ENCODE measurements at places on chromosomes 1 and 21. TPM values are rescaled to one million over a fixed set of nuclear protein-coding genes. Genes with fewer than 3 reads are reported as not detected.
A peak's percentile ranks its signal among the peaks of the same experiment; 100 is the strongest.

DNA sequence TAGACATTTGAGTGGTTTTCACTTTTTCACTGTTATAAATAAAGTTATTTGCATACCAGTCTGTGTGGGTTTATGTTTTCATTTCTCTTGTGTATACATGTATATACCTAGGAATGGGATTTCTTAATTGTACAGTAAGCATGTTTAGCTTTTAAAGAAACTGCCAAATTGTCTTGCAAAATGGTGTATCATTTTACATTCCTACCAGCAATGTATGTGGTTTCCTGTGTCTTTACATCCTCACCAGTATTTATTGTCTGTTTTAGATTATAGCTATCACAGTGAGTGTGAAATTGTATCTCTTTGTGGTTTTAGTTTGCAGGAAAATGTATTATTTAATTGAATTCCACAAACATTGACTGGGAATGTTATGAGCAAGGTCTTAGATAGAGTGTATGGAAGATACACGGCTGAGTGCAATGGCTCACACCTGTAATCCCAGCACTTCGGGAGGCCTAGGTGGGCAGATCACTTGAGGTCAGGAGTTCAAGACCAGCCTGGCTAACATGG, 57.3 kb downstream of the MACF1 start:
- DNase-seq: no peak

- no peak for DNase-seq
Measured at GRCh38 chr1:228039006-228039903, 32.5 kb downstream of the WNT3A start.

- DNase-seq: no peak
Measured at GRCh38 chr1:29256979-29257804, 20.9 kb downstream of the PTPRU start.

- DNase-seq: no peak
Measured at GRCh38 chr1:181484821-181485220, 1.5 kb downstream of the CACNA1E start.

CFAP74 gene
- not detected for total RNA-seq

- DNase-seq: no peak
Measured at GRCh38 chr1:3240524-3241235, 171.7 kb downstream of the PRDM16 start.

- DNase-seq: no peak
Measured at GRCh38 chr21:41784456-41785102, 17.7 kb upstream of the RIPK4 start.

GRCh38 chr1:119968601-119969000, 72.3 kb upstream of the ADAM30 start:
- DNase-seq: no peak

DNA sequence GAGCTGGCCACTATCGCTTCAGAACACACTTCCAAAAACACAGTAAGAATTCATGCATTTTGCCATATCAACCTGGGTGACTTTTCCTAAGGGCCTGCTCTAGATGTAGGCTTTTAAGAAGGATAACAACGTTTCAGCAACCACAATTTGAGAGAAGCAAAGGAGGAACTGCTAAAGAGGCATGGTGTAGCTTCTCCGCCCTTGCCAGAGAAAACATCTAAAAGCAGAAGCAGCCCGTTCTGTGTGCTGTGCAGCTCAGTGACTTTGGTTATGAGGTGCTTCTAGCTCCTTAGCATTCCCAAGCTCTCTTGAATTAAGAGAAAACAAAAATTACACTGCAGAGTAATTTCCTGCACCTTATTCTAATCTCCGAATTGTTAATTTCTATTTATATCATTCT, 2.7 kb downstream of the PER3 start:
- no peak for DNase-seq

DNA sequence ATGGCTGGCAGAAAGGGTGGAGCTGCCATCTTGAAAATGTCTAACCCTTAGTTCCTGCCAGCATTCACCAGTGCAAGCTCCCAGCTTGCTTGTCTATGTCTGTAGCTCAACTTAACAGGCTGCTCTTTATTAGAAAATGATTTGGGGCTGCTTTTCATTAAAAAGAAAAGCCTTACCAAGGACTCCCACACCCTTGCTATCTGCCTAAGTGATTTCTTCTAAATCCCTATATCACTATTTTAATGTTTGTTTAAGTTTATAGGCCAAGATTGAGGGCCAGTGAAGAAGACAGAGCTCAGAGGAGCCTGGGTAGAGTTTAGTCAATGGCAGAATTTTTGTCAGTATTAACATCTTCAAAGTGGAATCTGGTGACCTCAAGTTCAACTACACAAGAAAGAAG, 336.8 kb upstream of the CHRM3 start:
- no peak for DNase-seq

- DNase-seq: peak; percentile 55
Measured at GRCh38 chr1:116881879-116882520, 27.7 kb upstream of the PTGFRN start.

GRCh38 chr1:29709704-29710280, 473.5 kb downstream of the PTPRU start:
- DNase-seq: peak; percentile 81

DNA sequence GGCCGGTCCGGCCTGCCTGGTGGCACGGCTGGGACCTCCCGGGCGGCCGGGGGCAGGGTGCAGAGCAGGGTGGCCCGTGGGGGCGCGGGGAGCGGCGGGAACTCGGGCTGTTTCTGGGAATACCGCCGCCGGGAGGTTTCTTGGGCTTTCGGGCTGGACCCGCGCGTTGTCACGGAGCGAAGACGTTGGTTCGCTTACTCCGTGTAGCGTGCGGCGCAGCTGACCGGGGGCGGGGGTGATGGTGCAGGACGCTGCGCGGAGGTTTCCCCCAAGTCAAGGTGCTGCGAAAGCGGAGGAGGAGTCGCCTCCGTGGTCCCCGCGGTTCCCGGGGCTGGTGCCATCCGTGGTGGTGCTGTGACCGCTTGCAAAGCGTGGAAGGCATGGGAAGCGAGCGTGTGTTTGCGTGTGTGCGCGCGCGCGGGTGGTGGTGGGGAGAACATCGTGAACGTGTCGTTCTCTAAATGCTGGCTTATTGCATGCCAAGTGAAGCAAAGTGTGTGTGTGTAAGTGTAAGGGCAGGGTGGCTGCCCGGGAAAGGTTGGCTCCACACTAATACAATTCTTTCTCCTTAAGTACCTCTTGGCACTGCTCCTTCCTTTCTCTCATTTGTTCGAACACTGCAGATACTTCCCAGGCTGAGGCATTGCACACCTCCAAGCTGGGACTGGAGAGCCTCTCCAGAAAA, 1.1 kb downstream of the RYR2 start:
- DNase-seq: peak; percentile 1

CFAP141 gene
- not detected for total RNA-seq

JAM2 gene
- 1.5 TPM for total RNA-seq

DNA sequence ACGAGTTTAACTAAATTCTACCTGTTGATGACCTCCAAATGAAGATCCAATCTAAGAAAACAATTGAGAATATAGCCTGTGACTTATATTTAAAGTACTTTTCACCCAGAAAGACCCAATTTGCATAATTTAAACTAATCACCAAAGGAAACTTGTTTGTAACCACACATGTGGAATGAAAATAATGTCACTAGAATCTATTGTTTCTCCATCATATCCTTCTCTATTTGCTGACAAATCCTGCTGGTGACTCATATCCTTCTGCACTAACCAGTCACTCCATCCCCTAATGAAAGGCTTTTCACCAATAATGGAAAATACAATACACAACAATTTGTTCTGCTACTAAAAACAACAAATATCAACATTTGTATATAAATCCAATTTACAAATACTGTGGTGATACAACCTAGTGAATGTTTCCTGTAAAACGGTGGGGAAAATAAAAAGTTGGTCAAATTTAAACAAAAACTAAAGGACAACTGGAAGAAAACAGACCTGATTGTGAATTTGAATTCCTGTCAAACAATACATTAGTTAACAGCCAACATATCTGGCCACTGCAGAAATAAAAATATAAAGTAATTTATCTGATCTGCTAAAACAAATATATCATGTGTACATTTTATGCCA, 6.5 kb downstream of the PTP4A2 start:
- DNase-seq: peak; percentile 82

DNA sequence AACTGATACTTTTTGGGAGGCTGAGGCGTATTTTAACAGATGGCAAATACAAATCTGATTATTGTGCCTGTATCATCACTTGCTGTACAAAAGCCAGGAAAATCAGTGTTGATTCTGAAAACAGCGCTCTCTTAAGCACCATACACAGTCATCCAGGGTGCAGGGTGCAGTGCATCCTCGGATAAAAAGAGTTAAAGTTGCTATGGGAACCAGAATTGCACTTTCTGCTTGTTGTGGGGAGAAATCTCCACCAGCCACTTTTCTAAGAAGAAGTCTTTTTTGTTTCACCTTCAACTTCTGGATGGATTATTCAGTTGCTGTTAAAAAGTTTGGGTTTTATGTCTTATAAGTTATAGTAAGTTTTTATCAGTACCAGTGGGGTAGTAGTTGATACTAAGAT, 3.8 kb downstream of the LAMC1 start:
- DNase-seq: peak; percentile 40

DNA sequence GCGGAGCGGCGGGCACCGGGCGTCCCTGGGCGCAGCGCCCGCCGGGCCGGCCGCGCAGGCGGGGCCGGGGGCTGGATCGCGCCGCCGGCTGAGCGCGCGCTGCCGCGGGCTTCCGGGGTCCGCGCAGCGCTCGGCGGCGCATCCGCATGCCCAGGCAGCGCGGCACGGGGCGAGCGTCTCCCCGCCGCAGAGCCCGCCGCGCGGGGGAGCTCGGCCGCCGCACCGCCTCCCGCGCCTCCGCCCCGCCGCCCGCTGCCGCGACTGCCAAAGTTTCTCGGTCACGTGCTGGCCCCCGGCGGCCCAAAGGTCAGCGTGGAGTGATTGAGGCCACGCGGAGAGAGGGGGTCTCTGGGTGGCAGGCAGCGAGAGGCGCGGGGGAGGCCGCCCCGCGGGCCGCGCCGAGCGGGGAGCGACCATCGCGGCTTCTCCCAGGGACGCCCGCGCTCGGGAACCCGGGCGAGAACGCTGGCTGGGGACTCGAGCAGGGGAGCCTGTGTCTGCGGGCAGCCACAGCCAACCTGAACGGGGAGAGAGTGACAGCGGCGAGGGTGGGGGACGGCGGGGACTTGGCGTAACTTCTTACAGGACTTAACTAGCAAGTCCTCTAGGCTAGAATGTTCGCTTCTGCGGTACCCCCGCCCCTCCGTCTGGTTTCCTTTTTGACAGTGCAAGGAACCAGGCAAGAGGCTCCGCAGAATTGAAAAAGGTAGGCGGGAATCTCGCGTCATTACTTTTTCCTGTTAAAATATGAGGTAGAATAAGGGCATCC, at the start of gene ILDR2:
TSS of gene ILDR2 (minus strand) at position 180 of the 769 bp plus-strand sequence. CDS start 272 bp downstream, outside the sequence.
- DNase-seq: peak; percentile 27

GRCh38 chr1:229024528-229025130, 246.3 kb upstream of the RAB4A start:
- DNase-seq: peak; percentile 74

ANGPTL3 gene
- total RNA-seq: not detected

DNA sequence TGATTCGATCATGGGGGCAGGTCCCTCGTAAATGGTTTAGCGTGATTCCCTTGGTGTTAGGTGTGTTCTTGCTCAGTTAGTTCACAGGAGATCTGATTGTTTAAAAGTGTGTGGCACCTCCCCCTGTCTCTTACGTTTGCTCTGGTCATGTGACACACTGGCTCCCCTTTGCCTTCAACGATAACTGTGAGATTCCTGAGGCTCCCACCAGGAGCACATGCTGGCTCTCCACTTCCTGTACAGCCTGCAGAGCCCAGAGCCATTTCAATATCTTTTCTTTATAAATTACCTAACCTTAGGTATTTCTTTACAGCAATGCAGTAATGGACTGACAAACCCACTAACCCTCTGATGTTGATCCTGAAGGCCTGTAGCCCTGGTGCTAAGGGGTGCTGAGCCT, 141.9 kb downstream of the FCRL5 start:
- no peak for DNase-seq

DNA sequence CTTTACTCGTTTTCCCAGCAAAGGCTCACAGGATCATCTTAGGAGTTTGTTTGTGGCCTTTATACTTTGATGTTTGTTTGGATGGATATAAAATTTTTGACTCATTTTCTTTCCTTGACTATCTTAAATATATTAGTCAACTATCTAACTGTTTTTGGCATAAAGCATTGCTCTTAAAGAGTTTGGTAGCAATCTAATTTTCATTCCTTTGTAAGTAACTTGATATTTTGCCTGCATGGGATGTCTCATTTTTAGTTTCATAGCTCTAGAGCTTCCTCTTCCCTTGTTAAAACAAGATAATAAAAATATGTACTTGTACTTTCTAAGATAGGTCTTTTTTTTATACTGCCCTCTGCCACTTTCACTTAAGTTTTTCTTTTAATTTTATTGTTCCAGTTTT, 161.9 kb downstream of the MAGI3 start:
- DNase-seq: no peak

DNA sequence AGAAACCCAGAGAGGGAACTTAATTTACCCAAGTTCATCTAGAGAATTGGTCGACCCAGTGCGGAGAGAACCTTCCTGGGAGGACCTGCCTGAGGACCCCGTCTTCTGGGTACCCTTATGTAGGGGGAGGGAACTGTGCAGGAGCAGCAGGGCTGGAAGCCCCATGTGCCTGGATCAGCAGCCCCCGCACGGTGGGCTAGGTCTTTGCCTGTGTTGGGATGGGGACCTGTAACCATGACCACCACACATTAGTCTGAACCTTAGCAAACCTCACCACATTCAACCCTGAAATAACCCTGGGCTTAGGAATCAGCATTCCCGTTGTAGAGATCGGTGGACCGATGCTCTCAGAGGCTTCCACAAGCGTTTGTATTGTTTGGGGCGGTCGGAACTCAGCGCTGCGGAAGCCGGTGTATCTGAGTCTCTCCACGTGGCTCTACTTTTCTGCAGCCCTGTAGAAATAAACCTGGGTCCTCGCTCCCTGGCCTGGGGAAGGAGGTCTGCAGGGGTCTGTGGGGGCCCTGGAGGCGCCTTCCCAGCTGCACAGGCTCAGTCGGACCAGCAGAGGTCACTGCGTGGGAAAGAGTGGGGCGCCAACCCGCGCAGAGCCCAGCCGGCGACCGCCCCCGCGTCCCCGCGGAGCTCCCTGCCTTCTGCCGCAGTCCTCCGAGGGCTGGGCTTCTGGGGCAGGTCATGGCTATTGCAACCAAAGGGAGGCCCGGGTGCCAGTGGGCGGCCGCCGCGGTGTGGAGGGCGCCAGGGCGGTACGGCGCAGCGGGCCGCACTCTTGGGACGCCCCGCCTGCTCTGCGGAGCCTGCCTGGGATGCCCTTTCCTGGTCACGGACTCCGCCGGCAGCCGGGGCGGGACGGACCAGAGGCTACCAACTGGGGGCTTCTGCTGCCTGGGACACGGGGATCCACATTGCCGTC, 36.2 kb upstream of the KCNA10 start:
- DNase-seq: peak; percentile 50
